ENCODE measurements at places on chromosomes 3 and 15.

- no peak for DNase-seq
These were observed 106.3 kb downstream of the C3orf70 start for GRCh38 chr3:185046603-185047002.

- DNase-seq, result no peak
These were observed 3.3 kb upstream of the DCP1A start for GRCh38 chr3:53350652-53351051.

- no peak for DNase-seq
These were observed 6.5 kb downstream of the ADAM10 start for GRCh38 chr15:58742819-58743502.

DNA sequence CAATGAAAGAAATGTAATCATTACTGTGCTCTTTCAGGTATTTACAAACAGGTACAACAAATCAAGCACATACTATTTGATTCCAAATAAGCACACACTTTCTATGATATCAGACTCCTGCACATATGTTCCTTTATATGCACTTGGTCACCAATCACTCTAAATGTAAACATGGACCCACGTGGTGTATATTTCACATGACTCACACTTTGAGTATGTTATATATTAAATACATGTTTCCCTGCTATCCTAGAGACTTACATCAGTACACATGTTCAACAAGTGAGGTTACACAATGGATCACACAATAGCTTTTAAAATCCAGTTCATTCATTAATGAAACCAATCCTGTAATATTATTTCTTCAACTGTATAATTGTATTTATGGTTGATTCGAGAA is 683.5 kb downstream of the NR2F2 start:
- DNase-seq, result no peak

DNA sequence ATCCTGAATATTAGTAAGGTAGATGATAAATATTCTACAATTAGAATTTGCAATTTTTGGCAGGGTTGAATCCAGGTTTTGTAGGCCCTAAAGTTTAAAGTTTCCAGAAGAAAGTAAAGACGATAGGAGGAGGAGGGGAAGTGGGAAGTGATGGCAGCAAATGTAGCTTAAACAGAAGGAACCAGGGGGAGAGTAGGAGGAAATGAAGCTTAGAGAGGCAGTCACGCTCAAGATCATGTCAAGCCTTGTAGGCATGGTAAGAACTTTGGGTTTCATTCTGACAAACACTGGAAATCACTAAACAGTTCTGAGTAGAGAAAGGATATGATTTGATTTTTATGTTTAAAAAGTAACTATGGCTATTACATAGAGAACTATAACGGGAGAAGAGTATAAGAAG is 63.9 kb downstream of the NR2E3 start:
- no peak for DNase-seq

GRCh38 chr3:124915254-124915653 is 19.3 kb downstream of the MUC13 start:
- no peak for DNase-seq

Measured in stimulated activated CD4-positive, alpha-beta T cell treated with anti-CD3 and anti-CD28 coated beads, Interleukin-12 subunit alpha, Interleukin-12 subunit beta, amount 100 ng/mL, for 48 hours (primary cell).